NCI-H524 (cell line): ENCODE measurements at places on chromosomes 16 and 17.

GRCh38 chr17:27940503-27941428 lies 47.6 kb upstream of the LYRM9 start:
- no peak for DNase-seq

DNA sequence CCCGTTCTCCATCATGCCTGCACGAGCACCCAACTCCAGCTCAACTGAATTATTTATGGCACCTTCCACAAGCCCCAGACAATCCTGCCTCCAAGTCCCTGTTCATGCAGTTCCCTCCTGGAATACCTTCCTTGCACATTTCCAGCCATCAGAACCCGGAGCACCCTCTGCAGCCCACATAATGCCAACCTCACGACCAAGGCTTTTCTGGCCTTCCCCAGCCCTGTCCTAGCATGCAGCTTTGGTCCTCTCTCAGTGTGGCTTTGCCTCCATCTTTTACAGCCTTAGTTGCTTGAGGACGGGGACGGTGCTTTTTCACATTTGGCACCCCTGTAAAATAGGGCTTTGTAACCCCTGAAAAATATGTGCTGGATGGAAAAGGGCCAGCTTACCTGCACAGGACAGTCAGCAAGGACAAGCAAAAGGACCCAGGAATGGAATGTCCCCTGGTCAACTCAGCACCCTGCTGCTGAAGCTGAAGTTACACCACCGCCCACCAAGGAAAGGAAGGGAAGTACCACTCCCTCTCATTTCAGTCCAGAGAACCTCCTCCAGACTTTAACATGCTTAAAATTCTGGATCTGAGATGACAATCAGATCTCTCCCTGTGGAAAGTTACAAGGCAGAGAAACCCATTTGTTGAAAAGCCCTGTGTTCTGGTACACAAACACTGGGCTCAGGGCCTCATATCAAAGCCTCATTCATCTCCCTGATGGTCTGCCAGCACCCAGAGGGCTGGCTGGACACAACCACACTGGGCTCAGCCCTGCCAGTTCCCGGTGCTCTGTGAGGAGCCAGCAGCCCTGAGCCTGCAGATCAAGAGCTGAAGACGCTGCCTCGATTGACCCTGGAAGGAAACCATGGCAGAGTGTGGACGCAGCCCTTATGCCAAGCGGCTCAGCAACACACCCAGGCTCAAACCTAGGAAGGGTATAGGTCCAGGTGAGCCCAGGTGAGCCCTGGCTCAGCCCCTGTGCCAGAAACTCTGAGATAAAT lies 2.9 kb downstream of the SLC39A11 start:
- DNase-seq = no peak

- no peak for DNase-seq
Observed at GRCh38 chr16:62014319-62014923, 21.8 kb downstream of the CDH8 start.

DNA sequence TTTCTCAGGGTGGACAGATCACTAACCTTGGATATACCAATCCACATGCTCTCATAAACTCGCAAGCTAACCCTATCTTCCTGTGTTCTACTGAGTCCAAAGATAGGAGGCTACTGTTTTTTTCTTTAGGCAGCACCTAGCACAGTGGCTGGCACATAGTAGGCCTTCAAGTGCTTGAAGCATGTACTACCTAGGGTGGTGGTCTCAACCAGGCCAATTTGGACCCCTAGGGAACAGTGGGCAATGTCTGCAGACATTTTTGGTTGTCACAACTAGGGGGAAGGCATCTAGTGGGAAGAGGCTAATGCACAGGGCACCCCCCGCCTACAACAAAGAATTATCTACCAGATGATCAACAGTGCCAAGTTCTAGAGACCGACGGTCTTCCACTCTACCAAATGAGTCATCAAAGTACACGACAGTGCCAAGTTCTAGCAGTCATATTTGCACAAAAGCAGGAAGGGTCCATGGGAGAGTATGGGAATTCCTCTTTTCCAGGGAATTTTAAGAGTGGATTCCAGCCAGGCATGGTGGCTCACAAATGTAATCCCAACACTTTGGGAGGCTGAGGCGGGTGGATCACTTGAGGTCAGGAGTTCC lies 390.3 kb downstream of the SLC39A11 start:
- DNase-seq = no peak

DNA sequence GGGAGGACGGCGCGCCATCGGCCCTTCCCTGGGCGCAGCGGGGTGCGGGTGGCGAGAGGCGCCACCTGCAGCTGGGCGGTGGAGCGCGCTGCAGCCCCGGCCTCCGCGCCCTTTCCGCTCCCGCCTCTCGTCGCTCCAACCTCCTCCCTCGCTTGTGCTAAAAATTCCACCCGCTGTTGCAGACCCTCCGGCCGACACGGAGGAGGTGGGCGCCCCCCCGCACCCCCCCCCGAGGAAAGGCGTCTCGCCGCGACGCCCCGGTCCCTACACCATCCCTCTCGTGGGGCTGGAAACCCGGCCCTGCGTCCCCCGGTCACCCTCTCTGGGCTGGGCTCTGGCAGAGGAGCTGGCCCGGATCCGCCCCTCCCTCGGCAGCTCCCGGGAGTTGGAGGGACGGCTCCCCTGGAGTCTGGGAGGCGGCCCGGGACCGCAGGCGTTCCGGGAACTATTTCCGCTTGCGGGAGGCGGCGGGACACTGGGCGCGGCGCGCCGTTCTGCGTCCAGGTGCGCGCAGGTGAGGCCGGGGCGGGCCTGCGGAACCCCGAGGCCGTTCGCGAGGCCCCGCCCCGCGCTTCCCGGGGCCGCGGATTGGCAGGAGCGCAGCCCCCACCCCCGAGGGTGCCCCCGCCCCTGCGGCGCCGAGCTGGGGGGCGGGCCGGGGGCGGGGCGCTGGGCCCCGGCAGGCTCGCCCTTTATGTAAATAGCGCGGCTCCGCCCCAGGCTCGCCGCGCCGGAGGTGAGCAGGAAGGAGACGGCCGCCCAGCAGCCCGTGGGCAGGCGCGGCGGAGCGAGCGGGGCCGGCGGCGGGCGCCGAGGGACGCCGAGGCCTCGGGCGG lies at the start of gene LLGL2:
Gene LLGL2 (plus strand): TSS at position 728 of the 836 bp plus-strand sequence. CDS start 17,730 bp downstream, outside the sequence.
- peak; percentile 96 for DNase-seq

GRCh38 chr17:35010093-35010492 lies 29.8 kb downstream of the LIG3 start:
- no peak for DNase-seq

- peak; percentile 43 for DNase-seq
Observed at GRCh38 chr16:20873331-20873730, 26.8 kb downstream of the DCUN1D3 start.

- no peak for DNase-seq
Observed at GRCh38 chr17:40072735-40073346, 10.1 kb downstream of the THRA start.

DNA sequence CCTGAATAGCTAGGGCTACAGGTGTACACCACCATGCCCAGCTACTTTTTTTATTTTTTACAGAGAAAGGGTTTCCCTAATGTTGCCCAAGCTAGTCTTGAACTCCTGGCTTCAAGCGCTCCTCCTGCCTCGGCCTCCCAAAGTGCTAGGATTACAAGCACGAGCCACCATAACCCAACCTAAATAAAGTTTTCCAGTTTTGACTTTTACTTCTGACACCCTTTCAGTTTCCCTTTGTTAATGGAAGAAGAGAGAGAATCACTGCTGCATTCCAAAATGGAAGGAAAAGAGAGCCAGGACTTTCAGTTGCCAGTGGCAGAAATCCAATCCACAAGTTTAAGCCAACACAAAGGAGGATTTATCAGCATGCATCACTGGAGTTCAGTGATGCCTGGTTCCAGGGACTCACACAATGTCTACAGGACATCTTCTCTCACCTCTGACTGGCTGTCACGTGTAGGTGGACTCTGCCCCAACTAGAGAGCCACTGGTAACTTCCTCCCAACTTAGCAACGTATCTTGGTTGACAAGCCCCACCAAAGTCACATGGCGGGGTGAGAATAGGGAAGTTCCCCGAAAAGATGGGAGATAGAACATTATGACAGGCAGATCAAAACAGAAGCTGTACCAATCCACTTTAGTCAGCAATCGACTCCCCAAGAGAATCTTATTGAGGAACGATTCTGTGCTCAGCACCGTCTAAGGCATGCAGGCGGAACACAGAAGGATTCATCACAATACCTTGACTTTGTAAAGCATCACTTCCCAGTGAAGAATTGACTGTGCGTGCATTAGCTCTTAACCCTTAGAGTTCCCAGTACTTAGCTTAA lies 46.5 kb downstream of the GAS7 start:
- no peak for DNase-seq

DNA sequence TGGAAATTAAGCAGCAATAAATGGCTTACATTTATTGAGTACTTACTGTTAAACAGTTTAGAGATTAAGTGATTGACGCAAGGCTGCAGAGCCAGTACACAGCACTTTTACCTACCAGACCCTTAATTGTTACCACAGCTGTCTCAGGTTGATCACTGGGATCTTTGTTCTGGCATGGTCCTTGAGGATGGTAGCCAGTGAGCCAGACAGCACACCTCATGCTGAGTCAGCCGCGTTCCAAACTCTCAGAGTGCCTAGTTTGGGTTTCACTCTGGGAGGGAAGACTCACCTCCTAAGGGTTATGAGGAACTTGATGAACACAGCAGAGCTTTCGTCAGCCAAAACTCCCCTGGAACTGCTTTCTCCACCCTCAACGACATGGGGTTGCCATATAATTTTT lies 20.4 kb downstream of the CDH3 start:
- DNase-seq = no peak

- DNase-seq = no peak
Observed at GRCh38 chr17:17771498-17772201, 65.1 kb downstream of the SREBF1 start.

- peak; percentile 42 for DNase-seq
Observed at GRCh38 chr16:47142486-47142820, 1.3 kb downstream of the NETO2 start.

DNA sequence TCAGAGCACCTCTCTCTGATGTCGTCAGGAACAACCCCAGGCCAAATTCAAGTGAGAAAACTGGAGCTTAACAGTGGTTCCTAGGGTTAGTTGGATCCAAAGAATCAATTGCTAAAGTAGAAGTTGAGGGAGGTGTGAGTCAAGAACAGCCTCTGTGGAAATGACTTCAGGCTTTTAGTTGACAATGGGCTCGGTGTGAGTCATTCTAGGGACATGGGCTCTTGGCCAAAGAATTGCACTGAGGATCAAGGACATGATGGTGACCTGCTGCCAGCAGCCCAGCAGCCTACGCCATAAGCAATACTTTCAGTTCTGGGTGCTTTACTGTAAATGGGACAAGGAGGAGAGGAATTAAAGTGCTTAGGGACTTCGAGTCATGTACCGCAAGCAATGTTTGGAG lies 32.1 kb upstream of the SMURF2 start:
- no peak for DNase-seq

- peak; percentile 28 for DNase-seq
Observed at GRCh38 chr17:75504347-75505151, 10.8 kb downstream of the CASKIN2 start.

GRCh38 chr16:78220571-78220970 lies 121.1 kb downstream of the WWOX start:
- no peak for DNase-seq

GRCh38 chr16:85664580-85665372 lies 24.0 kb downstream of the GINS2 start:
- no peak for DNase-seq

- DNase-seq = no peak
Observed at GRCh38 chr17:39706921-39707337, 7.1 kb downstream of the ERBB2 start.

- DNase-seq = no peak
Observed at GRCh38 chr16:8956265-8957062, 7.2 kb downstream of the USP7 start.

DNA sequence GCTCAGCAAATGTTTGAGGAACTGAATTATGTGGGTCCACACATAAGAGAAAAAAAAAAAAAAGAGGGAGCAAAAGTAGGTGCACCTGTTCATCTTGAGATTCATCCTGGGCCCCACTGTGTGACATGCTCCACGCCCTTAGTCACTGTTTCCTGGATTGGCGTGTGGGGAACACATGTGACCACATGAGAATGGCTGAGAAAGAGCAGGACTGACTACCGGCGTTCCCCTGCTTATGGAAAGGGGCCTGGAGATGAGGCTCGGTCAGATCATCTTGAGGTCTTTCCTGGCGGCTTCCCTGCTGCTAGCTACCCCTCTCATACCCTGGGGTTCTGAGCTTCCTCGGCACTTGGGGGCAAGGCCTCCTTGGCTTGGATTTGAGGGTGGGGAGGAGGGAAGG lies 3.9 kb downstream of the DEXI start:
- no peak for DNase-seq

GRCh38 chr17:44759086-44759915 lies 513 bp downstream of the ADAM11 start:
- DNase-seq = peak; percentile 47

DNA sequence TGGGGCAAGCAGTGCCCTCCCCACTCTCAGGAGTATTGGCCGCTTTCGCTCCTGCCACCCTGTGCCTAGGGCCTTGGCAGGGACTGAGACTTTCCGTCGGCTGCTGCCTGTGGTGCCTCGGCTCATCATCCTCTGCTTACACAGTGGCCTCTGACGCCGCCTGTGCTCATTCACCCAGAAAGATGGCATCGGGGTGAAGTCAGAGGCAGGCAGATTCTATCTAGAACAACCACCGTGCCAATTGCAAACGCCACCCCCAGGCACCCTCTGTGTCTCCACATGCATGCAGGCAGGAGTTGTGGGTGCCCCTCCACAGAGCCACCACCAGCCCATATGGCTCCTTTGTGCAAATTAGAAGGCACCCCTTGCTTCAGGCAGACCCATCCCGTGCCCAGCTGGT lies 154.2 kb upstream of the GSE1 start:
- no peak for DNase-seq
